Urinary bladder (tissue), 4 donors: ENCODE measurements at places on chromosomes 1 and 21. TPM values are rescaled to one million over a fixed set of nuclear protein-coding genes. Genes with fewer than 3 reads are reported as not detected.

CCDC17 gene
- total RNA-seq = 0.85 TPM

DNA sequence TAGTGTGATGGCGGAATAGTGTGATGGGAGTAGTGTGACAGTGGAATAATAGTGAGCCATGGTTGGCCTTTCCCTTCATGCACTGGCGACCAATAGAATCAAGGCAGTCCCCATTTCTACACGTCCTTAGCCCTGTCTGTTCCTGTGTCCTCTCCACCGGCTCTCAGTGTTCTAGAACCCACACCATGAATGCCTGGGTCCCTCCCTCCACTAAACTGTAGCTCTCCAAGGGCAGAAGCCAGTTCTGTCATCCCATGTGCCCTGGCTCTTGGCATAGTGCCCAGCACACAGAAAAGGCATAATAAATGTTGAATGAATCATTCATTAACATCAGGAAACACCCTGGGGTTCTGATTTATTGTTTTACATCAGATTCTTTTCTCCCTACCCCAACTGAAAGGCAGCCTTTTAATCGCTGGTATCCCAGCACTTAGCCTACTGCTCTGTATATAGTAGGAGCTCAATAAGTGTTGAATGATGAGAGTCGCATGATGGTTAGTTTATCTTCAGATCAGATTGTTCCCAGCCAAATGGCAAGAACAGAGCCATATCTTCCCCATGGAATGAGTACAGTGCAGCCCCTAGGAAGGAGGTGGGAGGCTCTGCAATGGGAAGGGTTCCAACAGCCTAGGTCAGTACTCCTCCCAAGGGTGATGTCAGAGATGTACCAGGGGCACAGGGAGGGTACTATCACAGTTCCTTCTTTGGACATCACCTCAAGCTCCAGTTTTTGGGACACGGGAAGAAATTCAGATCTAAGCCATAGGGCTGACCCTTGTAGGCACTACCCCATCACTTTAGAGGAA lies 325.7 kb downstream of the HHAT start:
- no peak for DNase-seq

PSRC1 gene
- 5.3 TPM for total RNA-seq

GRCh38 chr1:153774026-153774595 lies 1.1 kb upstream of the SLC27A3 start:
- no peak for DNase-seq

DNA sequence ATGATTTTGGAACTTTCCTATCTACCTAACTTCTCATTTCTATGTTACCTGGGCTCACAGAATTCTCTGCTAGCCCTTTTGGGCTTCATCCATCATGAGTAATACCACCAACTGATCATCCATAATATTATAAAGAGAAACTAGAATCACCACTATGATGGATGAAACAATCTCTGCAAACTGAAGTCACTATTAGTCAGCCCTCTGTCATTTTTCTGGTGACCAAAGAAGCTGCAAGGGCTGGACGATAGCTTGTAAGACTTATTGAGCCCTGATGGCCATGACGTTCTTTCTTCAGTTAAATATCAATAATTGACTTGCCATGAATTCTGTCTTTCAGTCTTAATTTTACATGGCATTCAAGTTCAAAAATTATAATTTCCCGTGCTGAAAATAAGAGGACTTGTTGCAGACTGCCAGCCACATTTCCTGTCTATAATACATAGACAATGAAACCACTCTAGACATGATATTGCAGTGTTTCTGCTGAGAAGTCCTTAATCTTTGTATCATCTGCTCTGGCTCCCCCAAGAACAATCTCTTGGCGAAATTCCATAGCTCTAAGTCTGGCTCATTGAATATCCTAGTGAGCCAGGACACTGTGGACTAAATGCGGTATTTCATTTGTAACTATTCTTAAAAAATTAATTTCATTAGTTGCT lies 655.0 kb upstream of the CAMK1G start:
- DNase-seq = no peak

GRCh38 chr1:37047542-37047941 lies 13.2 kb upstream of the GRIK3 start:
- no peak for DNase-seq

KCNC4 gene
- total RNA-seq = 1.7 TPM

GRCh38 chr1:210434223-210434622 lies 105.5 kb downstream of the HHAT start:
- no peak for DNase-seq

GRCh38 chr1:192958871-192959270 lies 100.3 kb downstream of the UCHL5 start:
- no peak for DNase-seq

DNA sequence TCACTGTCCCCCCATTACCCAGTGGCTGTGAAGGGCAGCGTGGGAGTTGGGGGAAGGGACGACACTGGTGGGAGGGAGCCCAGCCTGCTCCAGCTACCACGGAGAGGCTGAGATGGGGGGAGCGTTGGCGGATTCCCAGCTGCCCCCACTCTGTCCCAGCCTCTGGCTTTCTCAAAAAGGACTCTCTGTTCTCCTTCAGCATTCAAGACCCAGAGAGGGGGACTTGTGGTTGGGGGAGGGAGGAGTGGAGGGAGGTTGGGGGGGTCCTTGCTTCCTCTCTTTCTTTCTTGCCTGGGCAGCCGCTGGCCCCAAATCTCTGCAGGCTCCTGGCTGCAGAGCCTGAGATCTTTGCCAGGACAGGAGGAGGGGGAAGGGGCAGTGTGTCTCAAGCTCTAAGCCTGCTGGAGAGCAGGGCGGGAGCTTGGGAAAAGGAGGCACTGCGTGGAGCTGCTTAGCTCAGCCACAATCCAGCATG lies 2.2 kb downstream of the ATP1A2 start:
- peak; percentile 41 for DNase-seq

DNA sequence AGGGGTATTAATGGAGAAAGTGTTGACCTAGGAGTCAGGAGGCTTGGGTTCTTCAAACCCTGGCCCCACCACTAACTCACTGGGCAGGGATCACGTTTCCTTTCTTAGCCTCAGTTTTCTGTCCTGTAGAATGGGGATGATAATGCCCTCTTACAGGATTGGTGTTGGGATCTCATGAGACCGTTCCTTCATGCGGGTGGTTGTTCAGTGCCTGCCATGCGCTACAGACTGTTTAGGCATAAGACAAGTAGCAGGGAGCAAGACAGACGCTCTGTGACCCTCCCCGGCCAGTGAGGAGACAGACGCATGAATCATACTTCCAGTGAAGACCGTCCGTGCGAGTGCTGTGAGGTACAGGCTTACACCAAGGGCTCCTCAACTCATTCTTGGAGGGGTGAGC lies 81.7 kb downstream of the MAN1C1 start:
- DNase-seq = no peak

ADGRB2 gene
- total RNA-seq = 13.4 TPM

DNA sequence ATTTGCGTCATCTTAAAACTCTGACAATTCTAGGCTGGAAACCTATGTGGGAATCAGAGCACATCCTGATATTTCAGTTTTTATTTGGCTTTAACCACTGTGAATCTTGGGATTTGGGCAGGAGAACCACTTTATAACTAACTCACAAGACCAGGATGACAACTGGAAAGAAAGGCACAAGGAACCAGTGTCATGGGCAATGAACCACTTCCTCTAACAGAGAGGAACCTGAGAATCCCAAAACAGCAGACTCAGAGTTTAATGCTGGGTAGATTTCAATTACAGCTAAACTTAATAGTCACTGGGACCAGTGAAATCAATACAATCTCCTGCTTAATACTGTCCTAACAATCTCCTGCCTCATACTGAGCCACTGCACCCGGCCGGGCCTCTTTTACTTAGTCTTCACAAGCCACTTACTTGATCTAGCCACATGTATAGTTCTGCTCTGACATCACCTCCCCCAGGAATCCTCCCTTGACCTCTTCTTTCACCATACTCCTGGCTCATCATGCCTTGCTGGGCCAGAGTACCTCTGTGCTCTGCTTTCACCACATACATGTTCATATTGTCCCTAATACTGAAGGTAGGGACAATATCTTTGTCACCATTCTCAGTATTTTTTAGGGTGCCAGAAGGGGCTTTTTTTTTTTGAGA lies 20.2 kb upstream of the SLFNL1 start:
- no peak for DNase-seq

RSPH1 gene
- total RNA-seq = 0.26 TPM

DNA sequence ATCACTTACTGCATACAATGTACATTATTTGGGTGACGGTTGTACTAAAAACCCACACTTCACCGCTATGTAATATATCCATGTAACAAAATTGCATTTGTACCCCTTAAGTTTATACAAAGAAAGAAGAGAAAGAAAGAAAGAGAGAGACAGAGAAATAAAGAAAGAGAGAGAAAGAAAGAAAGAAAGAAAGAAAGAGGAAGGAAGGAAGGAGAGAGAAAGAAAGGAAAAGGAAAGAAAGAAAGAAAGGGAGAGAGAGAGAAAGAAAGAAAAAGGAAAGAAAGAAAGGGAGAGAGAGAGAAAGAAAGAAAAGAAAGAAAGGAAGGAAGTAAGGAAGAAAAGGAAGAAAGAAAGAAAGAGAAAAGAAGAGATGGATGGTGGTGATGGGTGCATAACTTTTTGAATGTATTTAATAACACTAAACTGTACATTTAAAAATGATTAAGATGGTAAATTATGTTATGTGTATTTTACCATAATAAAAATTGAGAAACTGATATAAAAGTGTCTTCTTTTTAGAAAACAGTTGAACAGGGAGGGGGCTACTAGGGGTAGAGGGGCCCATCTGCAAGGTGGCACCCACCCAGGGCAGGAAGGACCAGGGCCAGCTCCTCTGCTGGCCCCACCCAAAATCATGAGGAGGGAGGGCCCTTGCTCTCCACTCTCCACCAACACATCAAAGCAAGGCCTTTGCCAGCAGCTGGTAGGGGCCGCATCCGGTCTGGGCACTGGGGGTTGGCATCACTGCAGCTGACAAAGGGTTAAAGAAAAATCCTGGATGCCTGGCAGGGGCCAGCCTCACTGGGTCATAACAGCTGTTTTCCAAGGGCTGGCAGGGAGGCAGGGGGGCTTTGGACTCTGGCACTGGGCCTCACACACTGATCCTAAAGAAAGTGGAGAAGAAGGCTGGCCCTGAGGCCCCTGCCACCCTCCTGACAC lies 153.9 kb upstream of the EDN2 start:
- DNase-seq = no peak
